ENCODE measurements at places on chromosomes 6 and 20.
A peak's percentile ranks its signal among the peaks of the same experiment; 100 is the strongest.

DNA sequence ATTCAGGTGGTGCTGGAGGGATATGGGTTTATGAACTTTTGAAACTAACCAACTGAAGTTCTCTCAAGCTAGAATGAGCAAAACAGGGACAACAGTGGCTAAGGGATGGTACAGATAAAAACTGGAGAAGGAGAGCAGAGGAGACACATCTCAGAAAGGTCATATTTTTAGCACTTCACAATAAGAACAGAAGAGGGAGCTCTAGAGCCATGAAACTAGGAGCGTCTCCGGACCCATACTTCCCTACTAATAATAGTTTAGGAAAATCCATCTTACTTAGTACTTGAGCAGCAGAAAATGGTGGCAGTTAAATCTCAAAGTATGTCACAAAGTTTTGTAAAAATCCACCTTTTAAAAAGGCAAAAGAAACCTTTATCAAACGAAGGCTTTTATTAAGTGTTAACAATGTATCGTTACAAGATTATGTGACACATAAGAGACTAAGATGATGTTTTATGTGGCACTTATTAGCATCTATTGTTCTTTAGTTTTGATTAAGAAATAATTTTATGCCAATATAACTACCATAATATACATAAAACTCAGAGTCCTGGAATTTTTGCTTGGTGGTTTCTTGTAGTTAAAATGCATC is 278.6 kb downstream of the TBC1D32 start:
- DNase-seq, result no peak

GRCh38 chr6:156778454-156779205 is 1.5 kb downstream of the ARID1B start:
- peak; percentile 70 for DNase-seq

DNA sequence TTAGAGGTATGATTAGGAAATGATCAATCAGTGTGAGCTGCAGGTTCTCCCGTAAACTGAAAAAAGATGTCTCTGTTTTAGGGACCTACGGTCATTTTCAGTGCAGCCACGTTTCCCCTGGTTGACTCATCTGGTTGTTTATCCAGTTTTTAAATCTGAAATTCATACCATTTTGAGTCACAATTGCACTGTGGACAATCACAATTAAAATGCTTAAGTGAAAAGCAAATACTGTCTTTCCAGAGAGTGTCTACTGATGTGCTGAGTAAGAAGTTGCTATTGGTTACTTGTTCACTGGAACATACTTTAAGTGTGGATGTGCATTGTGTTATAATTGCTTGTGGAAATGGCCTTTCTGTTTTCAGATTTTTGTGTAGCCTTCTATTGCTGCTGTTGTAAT is 305.1 kb upstream of the SASH1 start:
- no peak for DNase-seq

- no peak for DNase-seq
Observed at GRCh38 chr20:50070361-50070760, 42.6 kb downstream of the UBE2V1 start.

- DNase-seq, result no peak
Observed at GRCh38 chr20:47680804-47681529, 104.3 kb downstream of the SULF2 start.

DNA sequence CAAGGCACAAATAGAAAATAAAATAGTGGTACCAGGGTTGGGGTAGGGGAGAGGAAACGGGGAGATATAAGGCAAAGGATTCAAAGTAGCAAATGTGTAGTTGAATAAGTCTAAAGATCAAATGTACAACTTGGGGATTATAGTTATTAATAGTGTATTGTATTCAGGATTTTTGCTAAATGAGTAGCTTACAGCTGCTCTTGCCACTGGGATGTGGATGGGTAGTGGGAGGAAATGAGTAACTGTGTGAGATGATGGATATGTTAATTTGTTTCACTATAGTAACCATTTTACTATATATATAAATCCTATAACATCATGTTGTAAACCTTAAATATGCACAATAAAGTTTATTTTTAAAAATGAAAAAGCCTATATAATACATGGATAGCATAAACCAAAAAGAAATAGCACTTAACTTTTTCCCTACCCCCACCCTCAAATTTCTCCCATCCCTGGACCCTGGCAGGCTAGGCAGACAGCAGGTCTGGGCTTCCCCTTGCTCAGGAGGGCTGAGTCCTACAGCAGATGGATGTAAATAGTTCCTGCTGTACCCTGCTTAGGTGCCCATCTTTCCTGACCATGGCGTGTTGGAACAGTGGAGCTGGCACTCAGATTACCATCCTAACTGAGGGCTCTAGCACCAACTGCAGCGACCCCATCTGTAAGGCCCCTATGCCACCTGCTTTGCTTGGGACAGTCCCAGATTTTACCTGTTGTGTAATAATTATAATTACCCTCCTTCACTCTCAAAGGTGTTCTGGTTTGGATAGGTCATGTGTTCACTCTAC is 28.6 kb upstream of the PBOV1 start:
- no peak for DNase-seq

- no peak for DNase-seq
Observed at GRCh38 chr20:1636621-1637020, 16.8 kb upstream of the SIRPB1 start.

DNA sequence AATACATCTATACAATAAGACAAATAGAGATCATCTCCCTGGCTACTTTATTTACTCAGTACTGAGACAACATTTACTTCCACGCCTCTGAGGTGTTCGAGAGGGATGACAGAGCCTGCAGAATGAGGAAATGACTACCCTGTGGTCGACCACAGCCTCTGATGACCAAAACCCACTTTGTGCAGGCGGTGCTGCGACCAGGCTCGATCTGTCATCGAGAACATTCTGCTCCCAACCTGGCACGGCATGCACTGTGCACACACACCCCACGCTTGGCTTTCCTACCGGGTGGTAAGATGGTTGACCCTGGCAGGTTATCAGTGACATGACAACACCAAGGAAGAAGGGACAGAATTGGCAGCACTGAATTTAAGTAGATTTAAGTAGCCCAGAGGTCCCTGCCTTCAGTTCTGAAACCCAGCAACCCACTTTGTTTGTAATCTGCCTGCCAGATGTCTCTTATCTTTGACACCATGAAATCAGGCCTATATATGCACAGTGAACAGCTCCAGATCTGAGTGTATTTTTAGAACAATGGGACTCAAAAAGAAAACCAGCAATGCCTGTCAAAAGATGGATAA is 42.6 kb downstream of the TTI1 start:
- no peak for DNase-seq

DNA sequence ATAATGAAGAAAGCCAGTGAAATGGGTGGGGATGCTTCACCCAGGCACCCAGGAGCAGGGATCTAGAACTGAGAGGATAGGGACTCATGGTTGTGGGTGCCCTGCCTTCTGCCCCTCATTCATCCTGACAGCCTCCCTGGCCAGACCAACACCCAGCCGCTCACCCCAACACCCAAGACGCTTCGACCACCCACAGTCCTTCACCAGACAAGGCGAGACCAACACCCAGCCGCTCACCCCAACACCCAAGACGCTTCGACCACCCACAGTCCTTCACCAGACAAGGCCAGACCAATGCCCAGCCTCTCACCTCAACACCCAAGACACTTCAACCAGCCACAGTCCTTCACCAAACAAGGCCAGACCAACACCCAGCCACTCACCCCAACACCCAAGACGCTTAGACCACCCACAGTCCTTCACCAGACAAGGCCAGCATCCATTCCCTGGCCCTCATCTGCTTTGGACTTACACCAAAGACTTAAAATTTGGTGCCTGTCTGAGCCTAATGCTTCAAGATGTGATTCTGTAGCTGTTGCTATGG is 131.5 kb downstream of the ANKRD60 start:
- peak; percentile 26 for DNase-seq

GRCh38 chr6:136593748-136594490 is 43.7 kb upstream of the MAP7 start:
- no peak for DNase-seq

DNA sequence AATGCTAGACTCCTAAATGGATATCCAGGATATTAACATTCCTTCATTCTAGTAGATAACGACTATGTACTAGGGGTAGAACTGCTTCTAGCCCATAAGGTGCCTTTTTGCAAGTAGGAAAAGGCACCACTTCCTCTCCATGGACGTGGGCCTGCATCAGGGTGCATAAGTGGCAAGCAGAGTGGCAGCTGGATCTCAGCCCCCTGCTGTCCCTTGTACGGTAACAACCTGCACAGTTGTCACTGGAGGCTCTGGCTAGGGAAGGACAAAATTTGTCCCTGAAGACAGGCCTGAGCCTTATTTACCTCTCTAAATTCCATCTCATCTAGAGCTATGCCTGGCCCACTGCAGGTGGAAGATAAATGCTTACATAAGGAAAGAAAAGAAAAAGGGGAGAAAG is 42.5 kb upstream of the SAYSD1 start:
- DNase-seq, result no peak

GRCh38 chr6:23180504-23181293 is 611.3 kb downstream of the HDGFL1 start:
- DNase-seq, result no peak

- DNase-seq, result no peak
Observed at GRCh38 chr6:135871878-135872277, 20.4 kb downstream of the PDE7B start.

DNA sequence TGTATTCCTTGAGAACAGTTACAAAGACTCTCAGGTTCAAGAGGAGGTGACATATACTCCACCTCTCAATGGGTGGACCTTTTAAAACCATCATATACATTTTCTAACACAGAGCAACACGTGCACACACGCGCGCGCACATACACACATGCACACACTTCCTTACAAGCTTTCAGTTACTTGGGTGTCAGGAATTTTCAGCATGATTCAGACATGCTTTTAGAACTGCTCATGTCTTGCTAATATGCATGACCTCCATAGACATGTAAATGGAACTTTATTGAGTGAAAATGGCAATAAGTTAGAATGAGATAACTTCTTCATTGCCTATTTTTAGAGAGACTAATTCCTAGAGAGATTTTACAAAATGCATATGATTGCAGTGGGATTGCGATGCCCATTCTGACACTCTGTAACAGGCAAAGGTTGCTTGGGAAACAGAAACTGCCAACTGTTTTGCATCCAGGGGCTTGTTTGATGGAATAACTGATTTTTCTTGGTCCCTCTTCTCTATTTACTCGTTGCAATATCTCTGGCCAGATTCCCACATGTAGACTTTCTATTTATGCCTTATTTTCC is 531.4 kb upstream of the RNF217 start:
- no peak for DNase-seq

GRCh38 chr6:34671801-34672656 is 24.5 kb downstream of the ILRUN start:
- peak; percentile 56 for DNase-seq

GRCh38 chr6:75296811-75297779 is 12.5 kb upstream of the TMEM30A start:
- DNase-seq, result no peak

DNA sequence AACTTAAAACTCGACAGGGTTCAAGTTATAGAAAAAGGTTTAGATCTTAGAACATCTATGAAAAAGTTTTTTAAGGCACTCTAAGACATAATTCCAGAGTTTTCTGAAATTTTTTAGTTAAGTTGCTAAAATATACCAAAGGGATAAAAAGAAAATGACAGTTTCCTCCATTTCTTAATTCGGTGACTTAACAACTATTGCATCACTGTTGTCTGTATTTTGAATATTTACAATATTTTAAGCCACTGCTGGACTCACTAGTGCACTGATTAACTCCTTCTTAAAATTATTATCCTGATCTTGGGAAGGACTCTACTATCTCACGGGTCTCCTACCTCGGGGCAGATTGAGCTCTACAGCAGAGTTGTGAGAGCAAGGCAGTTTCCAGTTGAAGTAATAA is 91.0 kb downstream of the ADGB start:
- no peak for DNase-seq

GRCh38 chr6:119350202-119350951 is 816 bp upstream of the MAN1A1 start:
- DNase-seq, result no peak

DNA sequence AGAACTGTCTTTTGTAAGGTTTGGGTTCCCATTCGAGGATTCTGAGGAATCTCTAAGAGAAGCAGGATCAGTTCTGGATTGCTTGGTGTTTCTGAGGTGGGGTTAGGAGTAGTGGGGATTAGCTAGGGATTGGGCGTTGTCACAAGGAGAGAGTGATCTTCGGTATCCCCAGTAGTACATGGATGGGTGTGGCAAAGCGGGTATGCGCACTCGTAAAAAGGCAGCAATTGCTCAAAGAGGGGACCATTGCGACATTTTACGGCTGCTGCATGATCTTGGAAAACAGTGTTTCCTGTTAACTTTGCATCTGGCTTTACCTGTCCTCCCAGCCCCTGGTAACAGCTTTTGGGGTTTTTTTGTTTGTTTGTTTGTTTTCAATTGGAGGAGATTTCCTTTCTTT is 9.7 kb upstream of the ZSCAN9 start:
- DNase-seq, result no peak

DNA sequence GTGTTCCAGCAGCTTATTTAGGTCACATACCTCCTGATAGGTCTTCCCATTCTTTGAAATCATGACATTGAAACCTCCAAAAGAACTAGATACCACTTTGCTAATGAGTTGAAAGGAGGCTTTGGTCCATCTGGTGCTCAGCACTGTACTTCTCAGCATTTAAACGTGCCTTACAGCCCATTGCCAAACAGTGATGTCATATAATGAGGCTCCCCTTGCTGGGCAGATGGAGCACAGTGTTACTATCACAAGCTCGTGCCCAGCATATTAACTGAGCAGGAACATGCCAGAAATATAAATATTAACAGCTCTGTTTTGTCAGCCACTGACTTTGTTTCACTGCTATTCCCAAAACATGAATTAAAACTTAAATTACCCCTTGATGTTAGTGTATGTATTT is 25.5 kb upstream of the MAPK13 start:
- no peak for DNase-seq

DNA sequence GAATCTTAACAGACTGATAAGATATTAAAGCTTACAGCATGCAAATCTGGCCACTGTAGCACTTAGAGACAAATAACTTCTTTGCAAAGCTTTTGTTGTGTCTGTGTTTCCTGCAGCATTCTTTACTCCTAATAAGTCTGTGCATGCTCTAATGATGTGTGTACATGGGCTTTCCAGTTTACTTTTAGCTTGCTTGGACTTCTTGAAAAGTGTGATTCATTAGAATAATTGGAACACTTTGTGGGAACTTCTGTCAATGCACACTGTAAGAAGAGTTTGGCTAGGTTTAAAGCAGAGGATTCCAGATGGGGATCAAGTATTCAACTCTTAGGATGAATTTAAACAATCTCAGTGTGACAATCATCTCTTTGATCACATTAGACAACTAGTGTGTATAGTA is 22.1 kb upstream of the TINAG start:
- DNase-seq, result no peak

GRCh38 chr6:113809826-113810225 is 47.3 kb upstream of the MARCKS start:
- DNase-seq, result no peak

DNA sequence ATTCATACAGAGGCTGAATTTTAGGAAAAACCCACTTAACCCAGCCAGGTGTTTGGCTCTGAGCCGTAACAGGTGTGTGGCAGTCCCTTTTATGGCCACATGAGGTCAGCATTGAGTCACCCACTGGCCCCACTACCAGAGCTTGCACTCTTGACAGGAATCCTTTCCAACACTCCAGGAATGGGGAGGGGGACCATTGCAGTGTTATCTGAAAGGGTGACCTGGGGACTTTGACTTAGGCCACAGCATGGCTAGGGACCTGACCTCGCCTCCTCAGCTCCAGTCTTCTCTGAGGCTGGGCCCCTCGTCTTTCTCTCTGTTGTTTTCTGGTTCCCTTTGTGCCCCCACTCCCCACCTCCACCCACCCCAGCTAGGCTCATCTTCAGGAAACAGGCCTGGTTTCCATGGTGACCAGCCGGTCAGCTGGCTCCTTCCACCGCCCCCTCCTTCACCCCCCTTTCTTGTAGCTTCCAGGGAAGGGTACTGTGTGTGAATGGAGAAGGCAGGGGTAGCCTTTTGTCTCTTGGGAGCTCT is 2.1 kb upstream of the TMEM151B start:
- peak; percentile 72 for DNase-seq

GRCh38 chr6:16343593-16343992 is 105.2 kb downstream of the GMPR start:
- no peak for DNase-seq

All from liver (tissue), 10 donors.